ENCODE measurements at places on chromosomes 12 and 14.

- DNase-seq: no peak
These were observed 11.2 kb downstream of the KCNH3 start for GRCh38 chr12:49549735-49550692.

GRCh38 chr12:94186278-94187241 lies 38.2 kb downstream of the PLXNC1 start:
- DNase-seq: no peak

DNA sequence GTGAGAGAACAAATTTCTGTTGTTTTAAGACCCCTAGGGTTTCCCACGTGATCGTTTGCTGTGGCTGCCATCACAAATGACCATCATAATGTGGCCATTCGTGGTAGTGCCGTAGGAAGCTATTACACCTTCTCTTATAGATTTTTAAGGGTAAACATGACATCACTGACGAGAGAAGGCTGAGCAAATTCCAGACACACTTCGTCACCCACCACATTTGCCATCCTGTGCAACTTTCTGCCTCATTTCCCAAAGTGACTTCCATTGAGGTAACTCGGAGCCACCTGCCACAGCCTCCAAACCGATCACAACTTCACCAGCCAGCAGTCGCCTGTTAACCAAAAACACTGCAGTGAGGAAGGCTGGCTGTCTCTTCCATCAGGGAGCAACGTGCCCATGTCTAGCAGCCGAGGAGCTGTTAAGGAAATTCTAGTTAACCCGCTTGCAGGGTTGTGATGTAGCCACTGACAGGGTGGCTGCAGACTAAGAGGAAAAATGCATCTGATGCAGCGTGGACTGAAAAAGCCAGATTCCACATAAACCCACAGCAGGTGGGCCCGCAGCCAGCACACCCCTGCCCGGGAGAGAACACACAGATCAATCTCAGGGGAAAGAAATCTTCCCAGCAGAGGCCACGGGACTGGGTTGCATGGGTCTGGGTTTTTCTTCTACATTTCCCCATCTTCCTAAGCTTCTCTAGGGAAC lies 44.6 kb downstream of the CCDC85C start:
- DNase-seq: no peak

GRCh38 chr14:65164068-65164824 lies 61.9 kb upstream of the MAX start:
- DNase-seq: no peak

DNA sequence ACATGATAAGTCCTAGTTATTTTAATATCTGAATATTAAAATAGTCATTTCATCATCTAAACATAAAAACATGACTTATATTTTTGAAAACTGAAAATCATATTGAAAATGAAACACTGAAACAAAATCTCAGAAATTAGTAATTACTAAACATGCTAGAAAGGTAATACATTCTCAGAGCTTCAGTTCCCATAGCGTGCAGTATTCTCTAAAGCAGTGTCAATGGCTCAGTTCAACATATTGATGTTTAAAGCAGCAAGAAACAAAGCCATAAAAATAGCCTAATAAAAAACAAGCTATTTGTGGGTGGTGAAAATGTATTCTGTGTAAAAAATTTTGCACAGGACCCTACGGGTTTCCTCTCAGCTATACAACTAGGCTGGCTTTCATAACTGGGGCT lies 1337.4 kb downstream of the FSCB start:
- DNase-seq: no peak

DNA sequence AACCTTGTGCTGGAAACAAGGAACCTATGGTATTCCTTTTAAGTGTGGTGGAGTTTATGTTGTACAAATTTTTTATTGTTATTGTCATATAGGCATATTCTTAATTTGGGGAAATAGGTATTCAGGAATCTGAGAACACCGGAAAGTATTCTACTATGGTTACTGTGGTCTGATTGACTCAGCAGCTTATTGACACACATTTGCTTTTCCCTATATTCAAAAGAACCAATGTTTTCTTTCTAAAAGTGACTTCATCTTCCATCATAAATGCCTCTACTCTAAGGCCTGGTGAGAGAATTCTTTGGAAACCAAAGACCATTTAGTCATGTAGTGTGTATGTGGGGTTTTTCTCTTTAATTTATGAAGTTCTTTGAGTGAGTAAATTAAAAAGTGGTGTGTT lies 474.8 kb downstream of the TMTC2 start:
- DNase-seq: no peak

DNA sequence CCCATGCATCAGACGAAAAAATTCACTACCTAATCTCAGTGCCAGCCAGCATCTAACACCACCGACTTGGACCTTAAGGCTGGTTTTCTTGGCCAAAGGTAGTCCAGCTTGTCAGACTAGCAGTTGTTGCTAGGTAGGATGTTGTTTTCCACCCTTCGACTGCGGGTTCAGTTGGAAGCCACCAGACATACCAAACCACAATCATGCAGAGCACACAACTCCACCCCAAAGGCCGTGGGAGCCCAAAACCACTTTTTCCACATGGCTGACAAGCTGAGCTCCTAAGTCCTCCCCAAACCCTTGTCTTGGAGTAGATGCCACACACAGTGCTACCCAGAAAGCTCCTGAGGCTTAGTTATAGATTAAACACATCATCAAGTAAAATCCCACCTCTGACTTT lies 46.8 kb downstream of the LRIG3 start:
- DNase-seq: no peak

- no peak for DNase-seq
These were observed 70.0 kb upstream of the SRSF5 start for GRCh38 chr14:69696633-69697557.

- no peak for DNase-seq
These were observed 4.8 kb upstream of the ITPK1 start for GRCh38 chr14:93120517-93120916.

- DNase-seq: no peak
These were observed 23.7 kb upstream of the NT5DC3 start for GRCh38 chr12:103864710-103865109.

DNA sequence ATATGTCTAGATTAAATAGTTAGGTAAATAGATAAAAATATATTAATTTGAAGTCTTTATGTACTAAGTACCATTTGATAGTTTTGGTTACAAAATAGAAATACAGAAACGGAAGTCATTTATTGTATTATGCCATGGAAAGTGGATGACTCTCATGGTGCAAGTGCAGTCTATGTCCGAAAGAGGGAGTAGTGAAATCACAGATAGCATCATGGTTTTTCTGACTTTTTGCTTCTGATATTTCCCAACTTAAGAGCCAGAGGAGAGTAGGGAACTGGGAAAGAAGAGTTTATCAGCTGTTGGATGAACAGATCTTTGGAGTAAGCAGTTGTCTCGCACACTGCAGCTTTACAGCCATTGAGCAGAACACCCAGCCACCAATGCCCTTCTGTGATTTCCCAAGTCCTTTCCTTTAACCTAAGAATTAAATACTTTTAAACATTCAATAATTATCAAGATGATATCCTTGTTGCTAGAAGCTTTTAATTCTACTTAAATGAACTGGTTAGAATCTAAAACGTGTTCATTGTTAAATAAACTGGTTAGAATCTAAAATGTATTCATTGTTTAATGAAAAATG lies 18.4 kb upstream of the SRGAP1 start:
- no peak for DNase-seq

- DNase-seq: no peak
These were observed 13.9 kb upstream of the VRK1 start for GRCh38 chr14:96783043-96783914.

GRCh38 chr12:25320123-25321006 lies 69.6 kb upstream of the KRAS start:
- no peak for DNase-seq

- no peak for DNase-seq
These were observed 297.9 kb upstream of the AMIGO2 start for GRCh38 chr12:47377414-47378221.

DNA sequence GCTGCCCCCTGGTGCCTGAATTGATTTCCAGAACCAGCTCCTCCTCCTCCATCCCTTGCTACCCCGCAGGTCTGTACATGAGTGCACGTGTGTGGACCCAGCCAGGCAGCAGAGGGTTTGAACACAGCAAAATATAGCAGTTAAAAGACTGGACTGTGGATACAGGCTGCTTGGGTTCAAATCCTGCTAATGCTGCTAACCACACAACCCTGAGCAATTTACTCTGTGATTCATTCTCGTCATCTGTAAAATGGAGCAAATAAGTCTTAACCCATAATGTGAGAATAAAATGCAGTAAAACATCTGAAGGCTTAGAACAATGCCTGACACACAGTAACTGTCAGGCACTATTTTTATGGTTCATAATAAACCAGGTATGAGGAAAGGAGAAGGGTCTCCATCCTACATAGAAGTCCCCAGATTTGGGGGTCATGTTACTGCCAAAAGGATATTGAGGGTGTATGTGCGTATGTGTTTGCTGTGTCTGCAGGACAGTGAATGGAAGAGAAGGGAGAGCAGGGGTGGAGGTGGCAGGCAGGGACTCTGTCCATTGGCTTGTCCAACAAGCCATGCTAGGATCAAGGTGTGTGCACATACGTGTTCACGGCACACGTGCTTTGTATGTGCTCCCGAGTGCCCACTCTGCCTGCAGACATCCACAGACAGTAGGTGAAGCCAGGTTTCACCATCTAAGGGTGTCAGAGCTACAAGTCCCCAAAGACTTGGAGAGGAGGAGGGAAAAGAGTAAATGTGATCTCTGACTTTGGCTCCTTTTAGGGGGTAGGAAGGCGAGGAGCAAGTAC lies 1.5 kb upstream of the STAT6 start:
- no peak for DNase-seq

GRCh38 chr12:24630446-24630845 lies 318.5 kb downstream of the BCAT1 start:
- no peak for DNase-seq

DNA sequence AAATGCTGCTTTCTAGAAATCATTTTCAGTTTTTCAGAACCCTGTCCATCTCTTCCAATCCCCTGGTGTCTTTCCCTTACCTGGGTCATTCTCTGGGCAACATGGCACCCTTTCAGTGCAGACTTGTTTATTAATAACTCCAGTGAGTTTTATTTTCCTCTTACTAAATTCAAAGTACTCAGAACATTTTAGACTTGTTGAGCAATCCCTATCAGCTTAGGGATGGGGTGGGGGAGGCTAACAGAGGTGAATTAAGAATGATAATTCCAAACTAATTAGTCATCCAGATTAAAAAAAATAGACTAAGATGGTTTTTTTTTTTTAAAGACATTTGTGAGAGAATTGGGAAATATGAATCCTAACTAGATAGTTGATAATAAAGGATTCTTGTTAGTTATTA lies 10.7 kb downstream of the GPRC5A start:
- no peak for DNase-seq

- no peak for DNase-seq
These were observed 2.0 kb downstream of the EMC9 start for GRCh38 chr14:24139272-24139934.

DNA sequence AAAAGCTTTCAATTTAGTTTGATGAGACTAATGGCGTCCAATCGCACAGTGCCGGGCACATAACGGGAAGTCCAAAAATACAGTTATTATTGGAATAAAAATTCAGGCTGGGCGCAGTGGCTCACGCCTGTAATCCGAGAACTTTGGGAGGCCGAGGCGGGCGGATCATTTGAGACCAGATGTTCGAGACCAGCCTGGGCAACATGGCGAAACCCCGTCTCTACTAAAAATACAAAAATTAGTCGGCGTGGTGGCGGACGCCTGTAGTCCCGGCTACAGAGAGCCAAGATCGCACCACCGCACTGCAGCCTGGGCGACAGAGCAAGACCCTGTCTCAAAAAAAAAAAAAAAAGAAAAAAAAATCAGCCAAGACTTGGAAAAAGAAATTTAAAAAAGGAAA lies 1.2 kb upstream of the FKBP4 start:
- DNase-seq: no peak

- DNase-seq: no peak
These were observed 26.4 kb upstream of the GPR132 start for GRCh38 chr14:105091517-105092170.

DNA sequence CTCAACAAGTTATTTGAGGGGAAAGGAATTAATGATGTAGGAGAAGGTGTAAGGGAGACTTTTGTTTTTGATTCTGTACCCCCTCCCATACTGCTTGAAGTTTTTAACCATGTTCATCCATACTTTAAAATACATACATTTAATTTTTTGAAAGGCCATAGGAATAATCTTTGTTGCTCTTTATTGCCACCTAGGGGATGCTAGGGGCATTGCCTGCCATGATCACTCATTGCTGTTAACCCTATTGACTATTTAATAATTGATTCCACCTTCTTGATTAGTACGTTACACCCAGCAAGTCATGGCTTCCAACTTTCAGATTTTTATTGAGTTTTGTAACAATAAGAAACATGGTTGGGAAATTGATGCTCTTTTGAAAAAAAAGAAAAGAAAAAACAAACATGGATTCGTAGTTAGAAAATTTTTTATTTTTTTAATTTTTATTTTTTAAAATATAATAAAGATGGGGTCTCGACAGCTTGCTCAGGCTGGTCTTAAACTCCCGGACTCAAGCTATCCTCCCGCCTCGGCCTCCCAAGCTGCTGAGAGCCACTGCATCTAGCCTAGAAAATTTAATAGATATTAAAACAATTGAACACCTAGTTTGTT lies 8.5 kb upstream of the PRKAB1 start:
- DNase-seq: no peak

- DNase-seq: no peak
These were observed 25.2 kb upstream of the BHLHE41 start for GRCh38 chr12:26149968-26150500.

- no peak for DNase-seq
These were observed 5.5 kb downstream of the AJUBA start for GRCh38 chr14:22976620-22977433.

- no peak for DNase-seq
These were observed 11.9 kb downstream of the PTGDR start for GRCh38 chr14:52279408-52279807.

- no peak for DNase-seq
These were observed 2.3 kb downstream of the LAG3 start for GRCh38 chr12:6774499-6775062.

GRCh38 chr12:104852896-104853295 lies 105.2 kb downstream of the SLC41A2 start:
- DNase-seq: no peak

DNA sequence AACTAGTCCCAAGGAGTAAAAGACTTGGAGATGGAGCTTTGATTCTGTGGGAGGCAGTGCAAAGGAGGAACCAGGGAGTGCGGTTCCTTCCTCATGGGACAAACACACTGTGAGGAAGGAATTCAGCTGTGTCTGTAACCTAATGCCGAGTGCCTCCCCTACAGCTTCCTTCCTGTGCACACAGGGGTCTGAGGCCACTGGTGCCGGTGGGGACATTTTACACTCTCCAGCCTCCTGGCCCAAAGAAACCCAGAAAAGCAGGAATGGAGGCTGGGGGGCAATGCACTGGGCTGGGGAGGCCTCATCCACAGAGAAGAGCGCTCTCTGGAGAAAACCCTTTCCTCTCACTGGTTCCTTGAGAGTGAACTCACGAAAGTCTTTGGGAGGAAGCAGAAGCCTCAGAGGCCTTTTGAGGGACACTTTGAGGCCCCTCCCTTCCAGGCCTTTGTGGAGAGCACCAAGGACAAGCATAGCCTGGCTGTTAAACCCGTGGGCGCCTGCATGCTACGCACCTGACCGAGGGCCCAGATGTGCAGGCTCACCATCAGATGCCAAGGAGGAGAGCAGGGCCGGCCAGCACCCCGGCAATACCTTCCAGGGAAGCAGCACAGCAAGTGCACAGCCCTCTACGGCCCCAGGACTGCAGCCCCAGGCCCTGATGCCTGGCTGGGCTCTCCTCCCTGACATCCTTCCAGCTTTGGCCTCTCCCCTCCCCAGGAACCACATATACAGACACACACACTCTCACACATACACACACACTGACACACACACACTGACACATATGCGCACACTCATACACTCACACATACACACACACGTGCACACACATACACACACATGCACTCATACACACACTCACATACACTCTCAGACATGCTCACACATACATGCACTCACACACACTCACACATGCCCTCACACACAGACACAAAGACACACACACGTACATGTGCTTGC lies 52.0 kb downstream of the NFKBIA start:
- DNase-seq: no peak

All from stimulated activated CD8-positive, alpha-beta memory T cell treated with anti-CD3 and anti-CD28 coated beads, Interleukin-7, amount 100 ng/mL, for 24 hours (primary cell).